ENCODE measurements at places on chromosomes 1 and 21.

DNA sequence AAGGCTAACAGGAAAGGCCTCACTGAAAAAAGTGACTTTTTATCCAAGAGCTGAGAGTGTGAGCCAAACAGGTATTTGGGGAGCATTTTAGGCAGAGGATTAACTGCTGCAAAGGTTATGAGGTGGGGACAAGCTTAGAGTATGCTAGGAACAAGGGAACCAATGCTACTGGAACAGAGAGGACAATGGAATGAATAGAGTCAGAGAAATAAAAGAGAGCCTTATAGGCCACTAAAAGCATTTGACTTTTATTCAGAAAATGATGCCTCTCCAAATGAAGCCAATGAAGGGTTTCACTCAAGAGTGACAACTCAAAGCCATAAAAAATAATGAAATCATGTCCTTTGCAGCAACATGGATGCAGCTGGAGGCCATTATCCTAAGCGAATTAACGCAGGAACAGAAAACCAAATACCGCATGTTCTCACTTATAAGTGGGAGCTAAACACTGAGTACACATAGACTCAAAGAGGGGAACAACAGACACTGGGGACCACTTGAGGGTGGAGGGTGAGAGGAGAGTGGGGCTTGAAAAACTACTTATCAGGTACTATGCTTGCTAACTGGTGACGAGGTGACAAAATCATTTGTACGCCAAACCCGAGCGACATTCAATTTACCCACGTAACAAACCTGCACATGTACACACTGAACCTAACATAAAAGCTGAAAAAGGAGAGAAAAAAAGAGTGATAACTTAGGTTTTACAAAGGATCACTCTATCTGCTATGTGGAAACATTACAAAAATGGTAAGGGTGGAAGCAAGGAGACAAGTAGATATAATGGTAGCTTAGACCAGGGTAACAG is 11.1 kb downstream of the PTP4A2 start:
- DNase-seq = no peak

GRCh38 chr21:42493109-42494060 is 2.6 kb downstream of the RSPH1 start:
- no peak for DNase-seq

DNA sequence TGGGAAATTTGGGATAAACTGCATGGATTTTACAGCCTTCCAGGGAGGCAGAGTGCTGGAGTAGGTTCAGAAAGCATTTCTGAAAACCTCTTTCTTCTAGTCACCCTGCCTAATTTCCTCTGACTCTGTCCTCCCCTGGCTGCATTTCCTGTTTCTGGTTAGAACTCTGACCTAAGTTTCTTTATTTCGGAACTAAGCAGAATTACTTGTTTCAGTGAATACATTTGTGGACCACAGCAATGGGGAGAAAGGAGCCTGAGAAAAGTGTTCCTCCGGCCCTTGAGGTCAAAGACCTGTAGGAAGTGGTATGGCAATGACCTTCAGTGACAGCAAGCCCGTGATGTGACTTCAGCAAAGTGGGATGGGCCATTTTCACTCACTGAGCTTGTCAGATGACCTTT is 173.4 kb upstream of the RUNX1 start:
- DNase-seq = peak; percentile 27

DNA sequence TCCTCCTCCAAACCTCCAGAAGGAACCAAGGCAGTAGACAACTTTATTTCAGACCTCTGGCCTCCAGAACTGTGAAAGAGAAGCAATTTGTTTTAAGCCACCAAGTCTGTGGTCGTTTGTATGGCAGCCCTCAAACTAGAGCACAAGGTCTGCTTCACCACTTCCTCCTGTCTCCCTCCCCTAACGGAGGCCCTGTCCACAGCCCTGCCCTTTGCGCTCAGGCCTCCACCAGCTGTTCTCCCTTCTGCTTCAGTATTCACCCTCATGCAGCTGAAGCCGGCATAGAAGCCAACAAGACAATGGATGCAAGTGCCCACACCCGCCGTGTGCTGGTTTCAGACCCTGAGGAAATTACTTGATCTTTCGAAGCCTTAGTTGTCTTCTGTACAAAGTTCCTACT is 364.1 kb downstream of the HHAT start:
- no peak for DNase-seq

GRCh38 chr1:27339213-27339612 is 2.6 kb upstream of the SYTL1 start:
- no peak for DNase-seq

DNA sequence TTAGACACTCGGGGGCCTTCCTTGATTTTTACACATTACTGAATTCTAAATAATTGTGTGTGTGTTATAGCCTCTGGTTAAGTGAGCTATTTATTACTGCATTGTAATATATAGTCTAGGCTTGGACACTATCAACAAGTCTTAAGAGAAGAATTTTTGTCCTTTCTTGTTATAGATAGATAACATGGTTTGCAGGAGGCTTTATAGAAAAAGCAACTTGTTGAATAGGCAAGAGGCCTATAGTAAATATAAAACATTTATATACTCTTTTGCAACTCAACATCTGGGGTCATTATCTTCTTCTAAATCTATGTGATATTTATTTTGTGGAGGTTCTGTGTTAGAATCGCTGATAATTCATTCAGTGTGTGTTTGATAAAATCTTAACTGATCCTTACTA is 293.8 kb downstream of the NFIA start:
- DNase-seq = no peak

DNA sequence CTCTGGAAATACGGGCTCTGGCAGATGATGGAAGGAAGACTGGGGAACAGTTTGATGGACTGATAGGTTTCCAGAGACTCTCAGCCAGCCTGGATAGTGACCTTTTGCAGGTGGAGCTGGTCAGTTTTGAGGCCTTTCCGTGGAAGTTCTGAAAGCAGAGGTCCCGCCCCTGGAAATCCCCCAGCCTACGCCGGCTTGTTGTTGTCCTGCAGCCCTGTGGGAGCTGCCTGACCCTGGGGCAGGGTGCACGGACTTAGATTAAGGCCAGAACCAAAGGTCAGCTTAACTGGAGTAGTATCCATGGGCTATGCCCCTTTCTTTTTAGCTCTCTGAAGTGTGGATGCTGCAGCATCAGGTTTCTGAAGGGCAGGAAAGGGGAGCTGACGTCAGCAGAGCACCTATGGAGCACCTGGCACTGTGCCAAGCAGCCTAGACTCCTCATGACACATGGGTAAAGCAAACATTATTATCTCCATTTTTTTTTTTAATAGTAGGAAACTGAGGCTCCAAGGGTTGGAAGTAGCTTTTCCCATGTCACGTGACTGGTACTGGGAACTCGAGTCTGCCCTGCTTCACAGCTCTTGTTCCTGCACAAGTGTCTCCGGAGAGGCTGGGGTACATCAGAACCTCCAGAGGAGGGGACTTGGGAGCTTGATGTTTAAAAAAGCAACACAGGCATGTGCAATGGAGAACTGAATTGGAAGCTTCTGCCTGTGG is 38.5 kb downstream of the IER5 start:
- DNase-seq = no peak

DNA sequence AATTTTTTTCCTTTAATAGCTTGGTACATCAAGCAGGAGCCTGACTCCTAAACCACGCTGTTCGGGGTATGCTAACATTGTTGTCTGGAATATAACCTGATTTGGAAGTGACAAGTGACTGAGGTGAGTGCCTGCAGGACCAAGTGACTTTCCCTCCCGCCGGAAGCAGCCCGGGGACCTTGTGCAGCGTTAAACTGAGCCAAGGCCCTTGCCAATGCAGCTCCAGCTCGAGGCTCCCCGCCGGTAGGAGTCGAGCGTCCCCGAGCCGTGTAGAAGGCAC is 716 bp upstream of the MTARC1 start:
- no peak for DNase-seq

- DNase-seq = no peak
These were observed 164.3 kb downstream of the SETD4 start for GRCh38 chr21:35896060-35896459.

DNA sequence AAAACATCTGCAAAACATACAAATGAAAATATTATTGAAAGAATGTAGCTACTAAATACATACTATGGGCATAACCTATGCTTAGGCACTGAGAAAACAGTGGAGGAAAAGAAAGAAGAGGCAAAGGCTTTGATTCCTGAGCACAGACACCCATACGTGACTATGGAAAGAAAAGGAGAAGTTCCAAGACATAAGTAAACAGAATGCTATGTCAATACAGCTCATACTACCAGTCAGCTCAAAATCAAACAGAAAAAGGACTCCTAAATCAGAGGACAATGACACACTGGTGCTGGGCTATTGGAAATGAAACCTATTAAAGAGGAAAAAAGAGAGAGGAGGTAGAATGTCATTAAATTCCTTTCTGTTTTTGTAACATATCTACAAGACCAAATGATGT is 225.4 kb downstream of the SMYD3 start:
- no peak for DNase-seq

GRCh38 chr1:3370856-3371703 is 83.4 kb upstream of the ARHGEF16 start:
- no peak for DNase-seq

DNA sequence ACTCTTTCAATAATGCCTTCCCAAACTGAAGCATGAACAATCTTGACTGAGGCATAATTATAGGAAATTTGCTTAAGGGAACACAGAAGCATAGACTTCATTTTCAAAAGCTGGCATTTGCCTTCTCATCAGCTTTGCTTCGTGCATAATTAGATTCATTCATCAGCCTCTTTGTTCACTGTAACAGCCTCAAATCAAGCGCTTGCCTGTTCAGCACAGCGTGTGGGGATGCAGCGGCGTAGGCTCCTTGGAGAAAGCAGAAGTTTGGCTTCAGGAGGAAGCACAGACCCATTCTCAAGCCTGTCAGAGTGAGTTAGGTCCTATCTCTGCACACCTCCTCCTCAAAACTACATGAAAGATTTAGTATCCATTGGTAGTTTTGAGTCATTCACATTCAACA is 246.4 kb upstream of the MAP1LC3C start:
- DNase-seq = no peak

DNA sequence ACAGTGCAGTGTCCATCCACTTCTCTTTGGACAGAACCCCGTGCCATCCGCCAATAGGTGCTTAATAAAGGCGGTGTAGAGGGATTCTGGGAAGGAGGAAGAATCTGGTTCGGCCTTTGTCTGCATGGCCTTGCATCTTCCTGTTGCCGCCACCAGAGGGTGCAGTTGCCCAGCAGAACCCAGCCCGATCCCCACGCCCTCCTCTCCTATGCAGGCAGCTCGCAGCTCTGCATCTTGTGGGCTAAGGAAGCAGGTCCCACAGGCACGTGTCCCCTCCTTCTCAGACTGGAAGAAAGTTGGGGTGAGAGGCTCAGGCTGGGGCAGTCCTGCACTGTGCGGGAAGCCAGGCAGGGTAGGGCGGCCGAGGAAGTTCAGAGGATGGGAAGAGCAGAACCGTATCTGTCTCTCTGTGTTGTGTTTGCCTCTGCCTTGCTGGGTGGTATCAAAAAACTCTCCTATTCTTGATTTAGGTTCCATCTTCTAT is 20.8 kb downstream of the NAV1 start:
- peak; percentile 67 for DNase-seq
